ENCODE measurements at places on chromosomes 3 and 15.

- no peak for DNase-seq
Observed at GRCh38 chr15:81863162-81863561, 182.7 kb downstream of the MEX3B start.

GRCh38 chr15:63992300-63992699 lies 54.0 kb downstream of the DAPK2 start:
- no peak for DNase-seq

DNA sequence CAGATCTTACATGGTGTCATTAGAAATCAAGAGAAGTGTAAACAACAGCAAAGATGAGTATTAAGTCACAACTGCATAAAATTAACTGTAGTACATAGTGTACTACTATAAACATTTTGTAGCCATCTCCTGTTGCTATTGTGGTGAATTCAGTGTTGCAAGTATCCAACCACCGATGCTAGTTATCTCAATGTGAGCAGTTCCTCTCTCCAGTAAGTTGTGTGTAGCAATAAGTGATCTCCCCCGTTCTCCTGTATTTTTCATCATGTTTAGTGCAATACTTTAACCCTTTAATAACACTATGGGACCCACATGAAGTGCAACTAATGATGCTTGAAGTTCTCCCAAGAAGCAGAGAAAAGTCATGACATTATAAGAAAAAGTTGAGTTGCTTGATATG lies 264.7 kb upstream of the KCNH8 start:
- DNase-seq: no peak

GRCh38 chr15:96893159-96893906 lies 562.8 kb downstream of the NR2F2 start:
- no peak for DNase-seq

DNA sequence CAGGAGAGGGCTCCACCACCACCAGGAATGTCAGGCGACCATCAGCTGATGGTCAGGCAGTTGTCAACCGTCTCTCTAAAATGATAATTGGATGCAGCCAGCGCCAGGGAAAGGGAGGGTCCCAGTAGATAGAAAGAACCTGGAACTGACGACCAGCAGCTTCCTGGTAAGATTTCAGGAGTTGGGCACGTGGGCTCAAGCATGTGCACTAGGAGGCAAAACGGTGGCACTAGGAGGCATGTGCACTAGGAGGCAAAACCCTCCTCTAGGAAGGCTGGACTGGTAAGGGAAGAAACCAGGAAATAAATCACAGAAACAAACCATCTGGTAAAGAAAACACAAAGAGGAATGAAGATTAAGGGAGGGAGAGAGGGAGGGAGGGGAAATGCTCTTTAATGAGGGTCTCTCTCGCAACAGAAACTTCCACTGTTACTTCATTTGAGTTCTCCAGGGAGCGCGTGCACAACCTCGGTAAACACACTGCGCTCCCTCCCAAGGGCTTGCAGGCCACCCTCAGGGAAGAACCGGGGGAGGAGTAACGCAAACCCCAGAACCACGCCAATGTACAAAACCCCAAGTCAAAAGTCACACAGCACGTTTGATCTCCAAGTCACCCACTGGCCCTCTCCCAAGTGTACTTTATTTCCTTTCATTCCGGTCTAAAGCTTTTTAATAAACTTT lies 116.7 kb downstream of the XXYLT1 start:
- no peak for DNase-seq

DNA sequence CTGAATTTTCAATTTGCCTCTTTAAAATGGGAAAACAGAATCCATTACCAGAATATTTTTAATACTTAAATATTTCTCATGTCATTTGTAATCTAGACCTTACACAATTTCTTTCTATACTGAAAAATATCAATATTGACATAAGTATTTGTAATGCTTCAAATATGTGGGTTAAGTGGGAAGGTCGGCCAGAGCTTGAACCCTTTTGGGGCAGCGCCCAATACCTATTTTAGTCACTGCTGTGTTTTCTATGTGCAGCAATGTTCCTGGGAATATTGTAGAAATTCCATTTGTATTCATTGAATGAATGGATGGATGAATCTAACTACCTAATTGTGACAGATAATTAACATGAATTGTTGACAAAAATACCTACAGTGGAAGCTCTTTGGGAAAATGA lies 459.7 kb upstream of the ZNF717 start:
- DNase-seq: no peak

GRCh38 chr3:185981621-185982020 lies 43.8 kb upstream of the TRA2B start:
- DNase-seq: no peak

GRCh38 chr3:79766496-79767193 lies 1.2 kb downstream of the ROBO1 start:
- DNase-seq: no peak

- peak; percentile 19 for DNase-seq
Observed at GRCh38 chr15:60721707-60722106, 242.8 kb upstream of the ICE2 start.

GRCh38 chr15:74194572-74195559 lies 7.7 kb downstream of the STRA6 start:
- DNase-seq: no peak

DNA sequence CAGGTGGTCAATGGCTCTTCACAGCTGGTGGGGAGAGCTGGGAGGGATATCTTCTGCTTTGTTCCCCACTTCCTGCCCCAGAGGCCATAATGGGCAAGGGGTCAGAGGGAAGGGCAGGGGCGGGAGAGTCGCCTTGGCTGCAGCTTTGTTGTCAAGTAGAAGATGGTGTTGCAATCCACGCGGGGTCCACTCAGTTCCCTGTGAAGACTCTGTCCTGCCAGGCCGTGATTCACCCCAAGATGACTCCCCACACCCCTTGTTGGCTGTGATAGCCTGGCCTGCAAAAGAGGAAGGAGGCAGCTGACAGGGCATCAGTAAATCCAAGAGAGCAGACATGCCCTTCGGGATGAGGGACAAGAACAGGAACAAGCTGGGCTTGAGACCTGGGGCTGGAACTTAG lies 6.9 kb downstream of the GALNT15 start:
- no peak for DNase-seq

GRCh38 chr3:36944641-36945270 lies at the start of gene TRANK1:
TSS of gene TRANK1 (minus strand) at chr3:36945054. CDS start at chr3:36944809, 245 bp downstream.
- DNase-seq: peak; percentile 71

GRCh38 chr15:89937365-89938350 lies 24.9 kb upstream of the ARPIN start:
- no peak for DNase-seq

- DNase-seq: no peak
Observed at GRCh38 chr3:117848606-117849005, 1139.0 kb downstream of the TUSC7 start.

GRCh38 chr3:77541203-77541922 lies 501.5 kb downstream of the ROBO2 start:
- no peak for DNase-seq

DNA sequence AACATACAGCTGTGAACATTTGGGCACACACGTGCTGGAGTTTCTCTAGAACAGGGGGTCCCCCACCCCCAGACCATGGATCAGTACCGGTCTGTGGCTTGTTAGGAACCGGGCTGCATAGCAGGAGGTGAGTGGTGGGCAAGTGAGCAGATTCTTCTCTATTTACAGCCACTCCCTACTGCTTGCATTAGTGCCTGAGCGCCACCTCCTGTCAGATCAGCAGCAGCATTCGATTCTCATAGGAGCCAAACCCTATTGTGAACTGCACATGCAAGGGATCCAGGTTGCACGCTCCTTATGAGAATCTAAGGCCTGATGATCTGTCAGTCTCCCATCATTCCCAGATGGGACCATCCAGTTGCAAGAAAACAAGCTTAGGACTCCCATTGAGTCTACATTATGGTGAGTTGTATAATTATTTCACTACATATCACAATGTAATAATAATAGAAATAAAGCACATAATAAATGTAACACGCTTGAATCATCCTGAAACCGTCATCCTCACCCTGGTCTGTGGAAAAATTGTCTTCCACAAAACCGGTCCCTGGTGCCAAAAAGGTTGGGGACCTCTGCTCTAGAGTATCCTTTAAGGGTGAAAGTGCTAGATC lies 25.8 kb downstream of the CHRM5 start:
- DNase-seq: peak; percentile 17

GRCh38 chr15:78212546-78213424 lies 21.6 kb downstream of the ACSBG1 start:
- no peak for DNase-seq

- DNase-seq: peak; percentile 56
Observed at GRCh38 chr15:76286271-76286879, 24.9 kb downstream of the ETFA start.

GRCh38 chr3:38588995-38589937 lies 60.2 kb downstream of the SCN5A start:
- DNase-seq: no peak

DNA sequence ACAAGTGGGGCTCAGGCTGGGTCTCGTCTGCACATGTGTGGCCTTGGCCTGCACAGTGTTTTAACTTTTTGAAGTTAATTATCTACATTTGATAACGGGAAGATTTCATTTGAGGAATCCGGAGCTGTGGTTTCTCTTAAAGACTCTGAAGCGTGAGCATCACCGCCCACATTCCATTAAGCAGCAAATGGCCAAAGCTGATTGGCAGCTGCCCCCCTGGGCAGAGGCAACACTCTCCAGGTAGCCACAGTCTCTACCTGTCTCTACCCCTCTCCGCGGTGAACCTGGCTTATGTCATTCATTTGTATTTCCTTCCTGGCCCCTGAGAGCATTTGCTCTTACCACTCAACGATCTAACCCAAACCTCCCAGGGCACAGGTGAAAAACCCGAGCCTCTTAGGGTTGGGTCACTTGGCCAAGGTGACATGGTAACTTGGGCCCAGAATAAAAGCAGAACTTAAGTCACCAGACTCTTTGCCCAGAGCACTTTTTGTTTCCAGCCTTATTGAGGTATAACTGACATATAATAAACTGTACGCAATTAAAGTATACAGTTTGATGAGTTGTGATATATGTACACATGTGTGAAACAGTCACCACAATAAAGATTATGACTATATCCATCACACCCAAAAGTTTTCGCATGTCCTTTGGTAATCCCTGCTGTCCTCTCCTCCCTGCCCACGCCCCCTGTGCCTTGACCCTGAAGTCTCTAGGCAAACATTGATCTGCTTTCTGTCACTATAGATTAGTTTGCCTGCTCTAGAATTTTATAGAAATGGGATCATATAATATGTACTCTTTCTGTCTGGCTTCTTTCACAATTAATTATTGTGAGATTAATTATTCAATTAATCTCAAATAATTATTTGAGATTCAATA lies 245.7 kb upstream of the HES1 start:
- DNase-seq: no peak

- DNase-seq: peak; percentile 17
Observed at GRCh38 chr3:29171043-29171990, 109.6 kb upstream of the RBMS3 start.

DNA sequence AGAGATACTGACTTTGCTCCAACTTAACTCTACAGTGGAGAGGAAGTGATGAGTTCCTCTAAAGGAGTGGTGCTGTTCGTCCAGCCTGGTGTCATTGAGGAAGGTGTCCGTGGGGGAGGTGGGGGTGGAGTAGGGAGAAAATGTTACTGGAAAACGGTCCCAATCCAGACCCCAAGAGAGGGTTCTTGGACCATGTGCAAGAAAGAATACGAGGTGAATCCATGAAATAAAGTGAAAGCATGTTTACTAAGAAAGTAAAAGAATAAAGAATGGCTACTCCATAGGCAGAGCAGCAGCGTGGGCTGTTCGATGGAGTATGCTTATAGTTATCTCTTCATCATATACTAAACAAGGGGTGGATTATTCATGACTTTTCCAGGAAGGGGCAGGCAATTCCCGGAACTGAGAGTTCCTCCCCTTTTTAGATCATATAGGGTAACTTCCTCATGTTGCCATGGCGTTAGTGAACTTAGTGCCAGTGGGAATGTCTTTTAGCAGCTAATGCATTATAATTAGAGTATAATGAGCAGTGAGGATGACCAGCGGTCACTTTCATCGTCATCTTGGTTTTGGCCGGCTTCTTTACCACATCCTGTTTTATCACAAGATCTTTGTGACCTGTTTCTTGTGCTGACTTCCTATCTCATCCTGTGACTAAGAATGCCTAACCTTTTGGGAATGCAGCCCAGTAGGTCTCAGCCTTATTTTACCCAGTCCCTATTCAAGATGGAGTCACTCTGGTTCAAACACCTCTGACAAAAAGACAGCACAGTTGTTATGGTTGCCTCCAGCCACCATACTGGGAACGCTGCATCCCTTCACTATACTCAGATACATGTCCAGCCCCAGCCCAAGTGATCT lies 38.6 kb downstream of the CLEC3B start:
- DNase-seq: peak; percentile 69

DNA sequence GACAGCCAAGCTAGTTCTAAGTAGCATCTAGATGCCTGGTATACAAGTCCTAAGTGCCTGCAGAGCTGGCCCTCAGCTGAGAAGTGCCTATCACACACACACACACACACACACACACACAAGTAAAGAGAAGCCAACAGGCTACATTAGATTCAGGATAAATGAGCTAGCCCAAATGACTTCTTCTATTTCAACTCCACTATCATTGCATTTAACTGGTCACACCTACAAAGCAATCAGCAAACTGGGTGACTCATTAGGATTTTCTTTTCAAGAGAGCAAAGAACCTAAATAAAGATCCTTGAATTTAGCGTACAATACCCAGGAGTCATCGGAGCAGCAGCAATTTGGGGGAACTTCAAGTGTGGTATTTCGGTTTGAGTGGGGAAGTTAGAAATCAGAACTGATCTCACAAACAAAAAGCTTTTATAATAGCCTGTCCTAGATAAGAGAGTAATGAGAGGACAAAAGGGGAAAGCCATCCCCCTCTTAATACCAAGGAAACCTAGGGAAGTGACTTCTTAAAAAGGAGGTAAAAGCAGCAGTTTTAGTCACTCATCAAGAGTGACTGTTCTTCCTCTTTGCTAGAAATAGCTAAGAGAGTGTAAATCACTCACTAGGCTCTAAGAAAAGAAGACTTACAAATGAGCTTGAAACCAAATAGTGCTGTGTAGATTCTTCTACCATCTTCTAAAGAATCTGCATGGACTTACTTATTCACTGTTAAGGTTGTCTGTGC lies 112.7 kb downstream of the TNIK start:
- peak; percentile 20 for DNase-seq

DNA sequence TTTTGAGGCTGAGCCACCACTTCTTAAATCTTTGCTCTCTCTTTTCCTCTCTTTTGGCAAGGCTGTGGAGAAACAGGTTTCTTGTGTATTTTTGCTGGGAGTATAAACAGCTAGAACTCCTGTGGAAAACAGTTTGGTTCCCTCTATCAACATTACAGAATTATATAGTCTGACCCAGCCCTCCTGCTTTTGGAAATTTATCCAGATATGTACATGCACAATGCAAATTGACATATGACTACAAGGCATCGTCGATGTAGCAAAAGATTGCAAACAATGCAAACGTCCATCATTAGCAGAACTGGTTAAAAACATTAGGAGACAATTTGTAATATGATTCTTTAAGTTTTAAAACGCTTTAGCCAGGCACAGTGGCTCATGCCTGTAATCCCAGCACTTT lies 12.5 kb upstream of the MYO1E start:
- no peak for DNase-seq

GRCh38 chr15:81284256-81285031 lies 39.5 kb downstream of the STARD5 start:
- DNase-seq: no peak

DNA sequence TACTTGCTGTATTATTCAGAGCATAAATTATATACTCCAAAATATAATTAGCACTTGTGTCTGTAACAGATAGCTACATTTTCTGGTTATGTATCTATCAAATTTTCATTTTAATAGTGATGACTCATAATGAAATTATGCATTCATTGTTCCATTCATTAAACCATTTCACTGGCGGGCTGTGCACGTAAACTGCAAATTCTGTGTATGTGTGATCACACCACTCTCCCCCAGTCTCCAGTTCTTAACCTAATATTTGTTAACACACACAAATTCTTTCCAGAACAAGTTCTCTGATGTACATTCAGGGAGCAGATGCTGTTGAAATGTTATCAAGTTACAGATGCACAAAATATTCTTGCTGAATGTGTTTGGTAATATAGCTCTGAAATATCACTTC lies 3.8 kb upstream of the KCNMB2 start:
- peak; percentile 7 for DNase-seq
